ENCODE measurements at places on chromosomes 1 and 21.

DNA sequence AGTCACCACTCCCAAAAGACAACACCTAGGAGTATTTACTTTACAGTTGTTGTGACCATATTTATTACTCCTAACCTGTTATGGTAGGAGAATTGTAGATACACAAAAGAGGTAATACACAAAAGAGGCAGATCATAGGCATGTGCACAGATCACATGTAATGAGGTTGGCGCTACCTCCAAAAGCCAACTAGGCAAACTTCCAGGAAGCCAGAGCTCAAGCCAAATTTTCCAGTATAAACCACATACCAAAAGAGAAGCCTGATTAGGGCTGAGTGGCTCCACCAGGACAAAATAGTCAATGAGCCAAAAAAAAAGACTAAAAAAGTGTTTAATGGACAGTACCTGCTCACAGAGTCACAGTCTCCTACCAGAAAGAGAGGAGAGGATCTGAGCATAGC, 195.0 kb upstream of the PBX1 start:
- DNase-seq: no peak

GRCh38 chr1:115564201-115564600, 77.6 kb upstream of the VANGL1 start:
- DNase-seq: no peak

GRCh38 chr1:171127099-171127498, 36.4 kb downstream of the FMO3 start:
- DNase-seq: no peak

DNA sequence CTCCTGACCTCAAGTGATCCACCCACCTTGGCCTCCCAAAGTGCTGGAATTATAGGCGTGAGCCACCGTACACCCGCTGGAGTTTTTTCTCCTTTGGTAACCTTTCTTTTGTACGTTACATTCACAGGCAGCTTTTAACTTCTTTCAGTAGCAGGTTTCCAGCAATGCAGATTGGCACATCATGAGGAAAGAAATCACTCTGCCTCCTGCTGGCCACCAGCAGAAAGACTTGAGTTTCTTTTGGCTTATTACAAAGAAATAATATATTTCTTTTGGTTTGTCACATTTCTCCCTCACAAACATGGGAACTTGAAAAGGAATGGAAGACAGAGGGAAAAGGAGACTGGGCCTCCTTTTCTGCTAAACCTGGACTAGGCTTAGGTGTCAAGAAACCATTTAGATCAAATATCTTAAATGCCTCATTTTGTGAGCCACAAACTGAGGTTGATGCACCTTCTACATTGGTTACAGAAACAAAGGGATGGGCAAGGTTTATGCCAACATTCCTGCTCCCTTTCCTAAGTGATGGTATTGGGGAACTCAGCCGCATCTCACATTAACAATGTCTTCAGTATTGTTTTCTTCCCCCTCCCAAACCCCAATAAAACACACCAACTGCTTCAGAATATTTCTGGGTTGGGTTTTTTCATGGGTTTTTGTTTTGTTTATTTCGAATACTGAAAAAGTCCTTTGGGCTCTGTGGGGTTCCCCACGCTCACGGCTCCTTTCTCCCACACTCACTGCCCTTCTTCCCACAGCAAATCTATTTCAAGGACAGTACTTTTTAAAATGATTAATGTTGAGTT, 7.7 kb downstream of the ENSA start:
- peak; percentile 37 for DNase-seq

DNA sequence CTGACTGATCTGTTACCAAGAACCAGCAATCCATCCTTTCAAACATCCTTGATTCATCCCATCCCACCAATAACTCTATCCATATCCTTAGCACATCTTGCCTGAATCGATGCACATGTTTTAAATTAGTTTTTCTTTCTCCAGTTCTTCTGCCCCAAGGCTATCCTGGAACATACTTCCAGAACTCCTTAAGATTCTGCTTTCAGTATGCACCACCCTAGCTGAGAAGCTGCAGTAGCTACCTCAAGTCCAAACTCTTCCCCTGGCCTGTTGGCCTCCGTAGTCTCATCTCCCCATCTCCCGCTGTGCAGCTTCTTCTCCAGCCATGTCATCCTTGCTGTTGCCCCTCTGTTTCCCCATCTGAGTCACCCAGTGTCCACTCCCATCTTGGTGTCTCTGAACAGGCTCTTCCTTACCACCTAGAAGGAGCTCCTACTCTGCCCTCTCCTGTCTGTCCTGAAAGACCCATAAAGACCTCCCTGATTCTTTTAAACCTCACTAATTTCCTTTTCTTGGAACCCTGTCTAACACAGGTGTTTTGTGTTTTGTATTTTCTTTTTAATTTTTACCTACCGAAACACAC, 108.0 kb downstream of the SGIP1 start:
- no peak for DNase-seq
